Kidney (tissue), 22 donors: ENCODE measurements at places on chromosomes 3 and 15. TPM values are rescaled to one million over a fixed set of nuclear protein-coding genes. Genes with fewer than 3 reads are reported as not detected.

DNA sequence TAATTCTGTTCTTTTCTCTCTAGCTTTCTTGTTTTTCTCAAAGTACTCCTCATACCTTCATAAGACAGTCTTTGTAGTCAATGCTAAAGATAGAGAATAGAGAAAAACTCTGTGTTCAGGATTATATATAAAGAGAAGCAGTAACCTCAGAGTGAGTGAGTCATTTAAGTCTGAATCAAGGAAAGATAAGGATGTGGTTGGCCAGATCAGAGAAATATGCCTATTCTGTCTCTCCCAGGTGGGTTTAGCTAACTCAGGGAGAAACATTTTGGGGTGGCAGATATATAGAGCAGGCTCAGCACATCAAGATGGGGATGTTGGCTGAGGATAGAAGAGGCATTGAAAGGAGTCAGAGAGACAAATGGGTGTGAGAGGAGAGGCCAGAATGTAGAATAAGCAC is 31.4 kb downstream of the GTF2E1 start:
- DNase-seq: no peak

Gene CRABP1
- not detected for total RNA-seq

Gene DUOX2
- total RNA-seq: 0.28 TPM

Gene ITGB5
- total RNA-seq: 115 TPM

DNA sequence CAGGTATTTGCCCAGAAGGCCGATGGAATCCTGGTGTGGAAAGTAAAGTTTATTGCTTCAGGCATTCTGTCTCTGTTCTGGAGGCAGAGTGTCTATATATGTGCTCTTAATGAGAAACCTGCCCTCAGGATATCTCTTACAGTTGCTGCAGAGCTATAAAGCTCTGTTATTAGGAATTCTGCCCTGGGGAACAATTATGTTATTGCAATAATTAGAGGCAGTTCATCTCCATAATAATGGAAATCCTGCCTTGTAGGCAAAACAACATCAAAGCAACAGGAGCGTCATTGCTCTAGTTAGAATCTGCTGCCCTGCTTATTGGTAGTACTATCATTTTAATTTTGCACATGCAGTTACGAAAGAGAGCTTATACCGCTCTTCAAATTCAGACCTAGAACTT is 175.6 kb downstream of the IL5RA start:
- no peak for DNase-seq

GRCh38 chr3:190318666-190319065 is 3.6 kb downstream of the CLDN1 start:
- no peak for DNase-seq

DNA sequence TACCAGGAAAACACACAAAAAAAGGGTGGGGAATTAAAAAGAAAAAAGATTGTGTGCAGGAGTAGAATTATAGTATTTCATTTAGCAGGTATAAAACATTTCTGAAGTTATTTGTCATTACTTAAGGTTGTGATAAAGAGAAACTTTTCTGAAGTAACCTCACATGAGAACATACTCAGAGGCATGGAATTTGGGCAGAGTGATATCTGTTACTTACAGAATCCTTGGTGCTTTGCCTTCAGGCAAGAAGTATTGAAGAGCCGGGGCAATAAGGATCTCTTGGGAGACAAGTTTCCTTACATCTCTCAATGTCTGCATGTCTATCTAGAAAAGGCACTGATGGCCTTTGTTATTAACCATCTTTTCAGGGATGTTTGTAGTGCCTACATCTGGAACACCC is 179.7 kb upstream of the ROBO1 start:
- no peak for DNase-seq

DNA sequence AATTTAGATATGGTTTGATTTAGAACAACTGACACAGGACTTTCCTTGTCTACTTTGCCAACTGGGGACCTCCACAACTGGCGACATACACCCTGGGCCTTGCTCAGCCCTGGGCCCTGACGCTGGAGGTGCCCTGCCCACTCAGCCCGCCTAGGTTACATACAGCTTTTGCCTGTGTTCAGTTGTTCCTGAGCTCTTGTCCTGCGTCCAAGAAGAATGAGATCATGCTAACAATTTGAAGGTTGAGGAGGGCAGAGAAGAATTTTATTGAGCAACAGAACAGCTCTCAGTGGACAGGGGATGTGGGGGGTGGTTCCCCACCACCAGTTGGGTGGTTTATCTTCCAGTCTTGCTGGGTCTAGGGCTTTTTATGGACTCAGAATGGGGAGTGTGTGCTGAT is 67.9 kb downstream of the IQCH start:
- DNase-seq: no peak

DNA sequence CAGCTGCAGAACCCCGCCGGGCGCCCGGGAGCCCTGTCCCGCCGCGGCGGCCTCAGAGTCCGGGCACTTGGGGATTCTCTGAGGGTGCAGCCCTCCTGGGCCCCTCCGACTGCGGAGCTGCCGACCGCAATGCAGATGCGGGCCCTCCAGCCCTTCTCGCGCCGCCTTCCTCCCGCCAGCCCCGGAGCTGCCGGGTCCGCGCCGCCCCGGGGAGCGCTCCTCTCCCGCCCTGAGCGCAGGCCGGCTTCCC is 320 bp upstream of the ACAN start:
- no peak for DNase-seq

DNA sequence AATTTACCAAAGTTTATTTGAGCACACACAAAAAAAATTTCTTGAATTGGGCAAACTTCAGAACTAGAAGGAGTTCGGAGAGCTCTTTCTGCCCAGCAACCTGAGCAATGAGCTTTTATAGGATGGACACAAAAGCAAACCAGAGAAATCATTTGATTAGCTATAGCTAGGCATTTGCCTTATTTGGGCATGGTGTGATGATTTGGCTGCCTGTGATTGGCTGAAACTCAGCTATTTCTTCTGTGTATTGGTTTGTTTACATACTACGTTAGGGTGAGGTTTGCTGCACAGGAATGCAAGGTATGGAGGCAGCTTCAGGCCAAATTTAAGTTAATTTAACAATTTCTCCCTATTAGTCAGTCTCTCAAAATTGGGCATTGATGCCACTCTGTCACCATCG is 65.1 kb downstream of the NEK11 start:
- no peak for DNase-seq

DNA sequence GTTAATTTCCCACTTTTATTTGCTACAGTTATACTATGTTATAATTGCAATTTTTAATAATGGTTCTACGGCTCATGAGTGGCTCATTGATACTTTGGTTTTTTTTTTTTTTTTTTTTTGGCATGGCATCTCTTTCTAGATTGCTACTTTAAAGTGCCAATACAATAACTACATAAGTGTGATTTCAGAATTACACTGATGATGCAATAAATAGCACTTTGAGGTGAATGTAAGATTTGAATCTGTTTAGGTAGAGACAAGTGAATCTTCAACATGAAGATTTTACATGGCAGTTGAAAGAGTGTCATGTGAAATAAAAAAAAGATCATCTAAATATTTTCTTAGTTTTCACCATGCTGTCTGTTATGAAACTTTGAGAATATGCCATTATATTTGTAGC is 75.7 kb downstream of the KBTBD8 start:
- no peak for DNase-seq

Gene ENTPD3
- total RNA-seq: 1.1 TPM

- DNase-seq: no peak
Observed at GRCh38 chr15:73051391-73051806, 864 bp upstream of the NEO1 start.

Gene KBTBD13
- 0.06 TPM for total RNA-seq

- no peak for DNase-seq
Observed at GRCh38 chr15:94383706-94384105, 152.3 kb downstream of the MCTP2 start.

DNA sequence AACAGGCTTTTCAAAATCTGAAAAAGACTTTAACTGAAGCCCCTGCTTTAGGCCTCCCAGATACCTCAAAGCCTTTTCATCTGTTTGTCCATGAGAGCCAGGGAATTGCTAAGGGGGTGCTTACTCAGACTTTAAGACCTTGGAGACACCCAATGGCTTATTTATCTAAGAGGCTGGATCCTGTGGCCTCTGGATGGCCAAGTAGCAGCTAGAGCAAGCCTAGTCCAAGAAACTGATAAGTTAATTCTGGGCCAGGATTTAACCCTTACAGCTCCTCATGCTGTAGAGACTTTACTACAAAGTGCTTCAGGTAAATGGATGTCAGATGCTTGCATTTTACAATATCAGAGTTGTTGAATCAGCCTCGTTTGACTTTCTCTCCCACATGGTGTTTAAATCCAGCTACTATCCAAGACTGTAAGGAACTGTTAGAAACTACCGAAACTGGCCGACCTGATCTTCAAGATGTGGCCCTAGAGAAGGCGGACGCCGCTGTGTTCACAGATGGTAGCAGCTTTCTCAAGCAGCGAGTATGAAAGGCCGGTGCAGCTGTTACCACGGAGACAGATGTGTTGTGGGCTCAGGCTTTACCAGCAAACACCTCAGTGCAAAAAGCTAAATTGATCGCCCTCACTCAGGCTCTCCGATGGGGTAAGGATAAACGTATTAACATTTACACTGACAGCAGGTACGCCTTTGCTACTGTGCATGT is 3.3 kb downstream of the DET1 start:
- DNase-seq: no peak

Gene SLC2A2
- 12.6 TPM for total RNA-seq

DNA sequence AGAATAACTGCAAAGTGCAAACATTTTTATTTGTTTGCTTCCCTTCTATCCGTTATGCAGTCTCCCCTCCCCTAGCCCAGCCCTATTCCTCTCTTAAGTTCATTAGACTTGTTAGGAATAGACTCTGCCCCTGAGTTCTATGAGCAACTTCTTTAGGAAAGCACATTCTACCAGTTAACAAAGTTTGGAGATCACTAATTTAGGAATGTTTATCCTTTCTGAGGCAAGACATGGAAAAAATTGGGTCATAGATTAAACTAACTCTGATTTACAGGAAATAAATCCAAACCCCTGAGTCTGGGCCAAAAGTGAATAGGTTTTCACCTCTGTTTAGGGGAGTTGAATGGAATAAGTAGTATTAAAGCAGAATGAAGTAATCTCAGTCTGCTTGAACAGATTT is 34.4 kb downstream of the C3orf80 start:
- DNase-seq: no peak

Gene TJP1
- total RNA-seq: 121 TPM

- DNase-seq: no peak
Observed at GRCh38 chr3:62048577-62048976, 324.8 kb downstream of the FEZF2 start.
